Omental fat pad (tissue), 4 donors: ENCODE measurements at places on chromosomes 2 and 18.

DNA sequence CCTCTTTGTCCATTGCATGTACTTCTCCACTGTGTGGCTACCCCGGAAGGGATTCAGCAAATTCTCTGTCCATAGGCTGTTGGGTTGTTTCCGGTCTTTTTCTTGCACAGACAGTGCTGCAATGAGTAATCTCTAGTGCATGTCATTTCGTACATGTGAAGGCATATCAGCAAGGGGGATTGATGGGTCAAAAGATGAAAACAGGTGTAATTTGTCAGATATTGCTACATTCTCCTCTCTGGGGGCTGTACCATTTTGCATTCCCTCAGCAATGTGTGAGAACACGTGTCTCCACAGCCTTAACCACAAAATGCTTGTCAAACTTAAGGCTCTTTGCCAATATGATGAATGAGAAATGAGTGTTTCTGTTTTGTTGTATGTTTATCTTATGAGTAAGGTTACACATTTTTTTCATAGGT, 60.5 kb downstream of the KLHL29 start:
- DNase-seq = no peak

GRCh38 chr2:107634172-107634571, 192.5 kb upstream of the RGPD4 start:
- no peak for DNase-seq

DNA sequence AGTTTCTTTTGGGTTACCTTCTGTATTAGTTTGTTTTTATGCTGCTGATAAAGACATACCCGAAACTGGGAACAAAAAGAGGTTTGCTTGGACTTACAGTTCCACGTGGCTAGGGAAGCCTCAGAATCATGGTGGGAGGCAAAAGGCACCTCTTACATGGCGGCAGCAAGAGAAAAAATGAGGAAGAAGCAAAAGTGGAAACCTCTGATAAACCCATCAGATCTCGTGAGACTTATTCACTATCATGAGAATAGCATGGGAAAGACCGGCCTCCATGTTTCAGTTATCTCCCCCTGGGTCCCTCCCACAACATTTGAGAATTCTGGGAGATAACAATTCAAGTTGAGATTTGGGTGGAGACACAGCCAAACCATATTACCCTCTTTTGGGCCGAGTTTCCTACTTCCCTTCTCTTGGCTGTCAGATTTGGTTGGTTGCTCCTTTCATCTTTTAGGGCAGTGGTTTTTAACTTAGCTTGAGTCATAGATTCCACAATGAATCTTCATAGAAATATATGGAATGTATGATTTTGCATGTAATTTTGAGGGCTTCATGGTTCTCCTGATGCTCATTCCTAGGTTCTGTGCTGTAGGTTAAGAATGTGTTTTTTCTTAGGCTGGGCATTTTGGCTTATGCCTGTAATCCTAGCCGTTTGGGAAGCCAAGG, 44.2 kb downstream of the CEP192 start:
- no peak for DNase-seq

- no peak for DNase-seq
Observed at GRCh38 chr2:52072949-52073348, 1041.0 kb upstream of the NRXN1 start.

DNA sequence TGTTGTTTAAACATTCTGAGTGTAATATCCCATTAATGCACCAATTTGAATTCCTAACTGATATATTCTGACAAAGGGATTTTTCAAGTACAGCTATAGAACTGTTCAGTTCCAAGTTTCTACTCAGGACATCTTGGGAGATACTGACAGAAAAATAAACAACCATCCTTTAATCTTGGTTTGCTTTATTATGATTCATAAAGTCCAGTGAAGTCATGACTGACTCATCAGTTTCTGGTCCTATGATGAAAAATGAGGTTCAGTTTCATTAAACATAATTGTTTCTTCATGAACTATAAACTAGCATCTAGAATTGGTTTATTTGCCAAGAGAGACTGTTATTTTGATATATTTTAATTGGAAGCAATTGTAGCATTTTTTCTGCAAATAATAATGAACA, 896.2 kb downstream of the CCDC85A start:
- no peak for DNase-seq

DNA sequence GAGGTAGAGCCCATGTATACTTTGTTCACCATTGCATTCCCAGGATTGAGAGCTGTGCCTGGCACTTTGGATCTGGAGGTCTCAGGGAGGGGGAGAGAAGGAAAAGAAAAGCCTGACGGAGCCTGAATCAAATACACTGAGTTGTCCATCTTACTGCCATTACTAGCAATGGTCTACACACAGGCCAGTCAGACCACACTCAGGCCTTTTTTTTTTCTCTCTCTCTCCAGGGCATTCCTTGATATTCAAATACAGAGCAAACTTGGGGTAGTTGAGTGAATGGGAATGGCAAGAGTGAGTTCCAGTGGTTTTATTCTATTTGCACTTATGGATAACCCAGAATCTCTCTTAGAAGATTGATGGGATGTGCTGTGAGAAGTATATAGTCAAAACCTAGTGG, 11.8 kb downstream of the DSEL start:
- DNase-seq = no peak

DNA sequence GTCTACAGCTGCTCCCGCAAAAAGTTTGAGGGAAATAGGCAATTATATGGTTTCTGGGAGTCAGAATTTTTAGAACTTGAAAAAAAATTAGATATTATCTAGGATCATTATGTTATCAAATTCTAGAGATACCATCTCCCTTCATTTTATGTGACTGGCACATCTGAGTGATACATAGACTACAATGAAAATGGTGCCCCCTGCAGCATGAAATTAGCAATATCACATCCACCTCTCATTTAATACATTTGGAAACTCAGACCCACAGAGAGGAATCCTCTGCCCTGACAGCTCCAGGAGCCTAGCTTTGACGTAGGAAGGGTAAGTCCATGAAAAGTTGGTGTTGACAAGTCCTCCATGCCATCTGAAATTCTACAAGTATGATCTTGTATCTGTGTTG, 381.6 kb downstream of the SUCLG1 start:
- DNase-seq = no peak

DNA sequence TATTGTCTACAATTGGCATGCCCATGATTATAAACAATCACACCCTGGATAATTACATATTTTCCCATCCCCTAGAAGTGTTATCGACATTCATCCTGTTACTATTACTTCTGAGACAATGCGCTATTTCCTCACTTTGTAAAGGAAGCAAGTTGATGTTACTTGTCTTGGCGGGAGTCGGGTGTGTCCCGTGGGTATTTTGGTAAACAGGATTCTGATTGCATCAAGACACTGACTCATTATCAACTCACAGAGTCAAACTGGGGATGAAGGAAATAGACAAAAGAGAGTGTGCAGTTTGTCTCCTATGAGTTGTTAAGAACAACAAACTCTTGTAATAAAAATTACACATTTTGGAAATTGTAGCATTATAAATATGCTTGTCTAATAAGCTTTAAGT, 142.7 kb downstream of the GALR1 start:
- DNase-seq = no peak

- no peak for DNase-seq
Observed at GRCh38 chr2:19810637-19811036, 91.1 kb downstream of the TTC32 start.

GRCh38 chr2:53811601-53812000, 24.8 kb downstream of the ERLEC1 start:
- DNase-seq = no peak

- no peak for DNase-seq
Observed at GRCh38 chr2:136019306-136019705, 33.9 kb upstream of the DARS1 start.

GRCh38 chr18:43170586-43170985, 55.1 kb upstream of the RIT2 start:
- no peak for DNase-seq

GRCh38 chr2:39266916-39267434, 23.2 kb upstream of the CDKL4 start:
- DNase-seq = no peak

DNA sequence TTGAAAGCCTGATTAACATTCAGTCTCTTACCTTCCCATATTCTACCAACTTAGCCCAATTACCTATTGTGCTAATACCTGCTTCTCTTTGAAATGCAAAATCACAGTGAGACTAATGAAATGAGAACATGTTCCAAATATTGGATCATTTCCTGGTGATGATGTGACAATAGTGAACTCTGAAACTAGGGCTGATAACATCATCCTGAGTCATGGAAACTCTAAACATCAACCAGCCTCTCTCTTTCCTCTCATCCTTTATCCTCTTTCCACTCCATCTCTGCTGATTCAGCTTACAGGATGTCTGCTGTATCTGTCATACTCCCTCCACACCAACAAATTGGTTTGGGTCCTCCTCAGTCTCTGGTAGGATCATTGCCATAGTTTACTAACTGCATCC, 98.8 kb upstream of the NCKAP5 start:
- no peak for DNase-seq

- DNase-seq = no peak
Observed at GRCh38 chr2:207662203-207662602, 37.0 kb upstream of the METTL21A start.

DNA sequence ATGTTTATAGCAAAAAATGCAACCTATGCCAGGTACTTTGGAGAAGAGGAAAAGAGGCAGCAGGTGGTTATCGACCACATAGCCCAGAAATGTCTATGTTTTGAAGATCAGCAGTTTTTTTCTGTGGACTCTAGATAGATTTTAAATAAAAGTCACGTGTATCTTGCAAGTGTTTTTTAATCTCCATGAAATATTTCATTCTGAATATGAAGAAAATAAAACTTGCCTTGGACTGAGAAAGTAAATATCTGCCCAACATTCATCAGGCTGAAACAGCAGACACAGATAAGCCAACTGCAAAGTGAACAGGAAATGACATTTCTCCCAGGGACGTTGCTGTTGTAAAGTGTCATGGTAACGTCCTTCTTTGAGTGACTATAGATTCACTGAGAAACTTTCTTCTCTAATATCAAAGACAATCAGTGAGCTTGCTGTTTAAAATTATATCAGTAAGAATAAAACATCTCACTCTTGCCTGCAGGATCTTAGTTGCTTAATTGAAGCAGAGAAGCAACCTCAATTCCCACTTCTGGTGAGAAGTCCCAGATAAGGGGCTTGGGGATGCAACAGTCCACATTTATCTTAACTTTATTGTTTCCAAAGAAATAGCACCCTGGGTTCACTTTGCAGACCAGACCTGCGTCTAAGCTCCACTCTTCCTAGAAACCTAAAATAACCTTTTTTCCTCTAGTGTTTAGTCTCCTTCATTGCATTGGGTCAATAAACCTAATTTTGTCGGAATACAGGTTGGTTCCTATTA, 6.3 kb downstream of the MYOM1 start:
- no peak for DNase-seq
